ENCODE measurements at places on chromosomes 3 and 15.

- DNase-seq: no peak
Observed at GRCh38 chr3:17091910-17092582, 207.3 kb downstream of the PLCL2 start.

GRCh38 chr15:34804113-34804512 is 8.8 kb upstream of the ACTC1 start:
- no peak for DNase-seq

DNA sequence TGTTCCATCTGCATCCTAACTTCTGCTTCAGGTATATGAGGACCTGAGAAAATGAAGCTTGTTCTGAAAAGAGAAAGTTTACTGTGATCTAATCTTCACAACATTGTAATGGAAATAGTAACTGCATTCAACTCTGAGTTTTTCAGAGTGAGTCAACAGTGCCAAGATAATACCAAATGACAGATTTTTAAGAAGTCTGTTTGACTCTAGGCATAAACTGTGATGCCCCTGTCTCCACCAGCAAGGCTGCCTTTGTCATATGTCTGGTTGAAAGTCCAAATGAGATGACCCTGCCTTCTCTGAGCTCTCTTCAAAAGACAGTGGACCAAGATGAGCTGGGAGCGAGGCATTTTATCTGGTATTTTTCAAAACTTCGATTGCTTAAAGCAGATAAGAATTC is 44.8 kb upstream of the B3GNT5 start:
- no peak for DNase-seq

DNA sequence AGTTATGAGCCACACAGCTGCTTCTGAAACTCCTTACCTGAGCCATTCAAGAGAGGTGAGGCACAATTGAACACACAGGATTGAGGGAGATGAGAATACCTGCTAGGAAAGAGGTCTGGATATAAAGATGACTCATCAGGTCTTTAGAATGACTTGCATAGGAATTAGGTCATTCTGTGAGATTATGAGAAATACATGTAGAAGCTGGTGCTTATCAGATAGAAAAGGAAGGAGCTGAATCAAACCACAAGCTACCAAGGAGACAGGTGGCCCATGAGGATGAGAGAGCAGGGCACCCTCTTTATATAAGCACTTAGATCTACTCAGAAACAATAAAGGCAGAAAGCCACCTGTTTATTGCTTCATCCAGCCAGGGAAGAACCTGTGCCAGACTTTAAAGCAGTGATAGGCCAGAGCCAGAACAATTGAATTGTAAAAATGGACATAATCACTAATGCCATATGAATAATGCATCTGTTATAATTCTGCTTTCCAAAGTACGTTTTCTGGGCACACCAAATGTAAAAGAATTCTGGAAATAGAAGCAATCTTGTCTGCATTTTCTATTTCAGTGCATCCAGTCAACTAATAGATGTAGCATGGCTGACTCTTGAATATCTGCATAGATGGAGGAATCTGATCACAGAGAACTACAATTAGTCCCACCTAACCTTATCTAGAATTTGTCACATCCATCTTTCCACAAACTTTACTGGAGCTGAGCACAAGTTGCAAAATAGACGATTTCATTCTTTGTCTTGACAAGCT is 74.9 kb downstream of the PIK3R4 start:
- DNase-seq: no peak

- DNase-seq: no peak
Observed at GRCh38 chr15:70127770-70128413, 30.2 kb upstream of the TLE3 start.

DNA sequence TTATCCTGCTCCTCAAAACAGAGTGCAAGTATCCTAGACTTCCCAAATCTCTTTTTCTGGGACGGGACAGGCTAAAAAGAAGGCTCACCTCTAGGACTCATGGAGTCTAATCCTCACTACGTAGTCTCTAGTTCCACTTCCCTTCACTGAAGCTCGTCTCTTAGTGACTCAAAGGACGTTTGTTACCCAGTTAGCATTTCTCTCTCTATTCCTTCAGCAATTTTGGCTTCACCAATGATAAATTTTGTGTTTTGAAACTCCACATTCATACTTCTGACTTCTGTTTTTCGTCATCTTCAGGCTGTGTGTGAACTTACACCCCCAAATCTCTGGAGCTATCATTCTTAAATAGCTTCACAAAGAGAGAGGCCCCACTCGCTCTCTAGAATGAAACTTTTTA is 627.1 kb downstream of the NAALADL2 start:
- no peak for DNase-seq

GRCh38 chr15:85407421-85408269 is 27.2 kb downstream of the AKAP13 start:
- no peak for DNase-seq

GRCh38 chr3:52707585-52707984 is 1.7 kb downstream of the SPCS1 start:
- DNase-seq: no peak

- DNase-seq: peak; percentile 67
Observed at GRCh38 chr15:77966540-77967234, 110.8 kb downstream of the TBC1D2B start.

GRCh38 chr3:107432013-107432515 is 54.8 kb downstream of the CCDC54 start:
- DNase-seq: peak; percentile 28

GRCh38 chr3:184868477-184868876 is 56.5 kb downstream of the VPS8 start:
- DNase-seq: no peak

GRCh38 chr3:190074817-190075216 is 45.9 kb downstream of the P3H2 start:
- DNase-seq: no peak

GRCh38 chr3:117549716-117550115 is 840.1 kb downstream of the TUSC7 start:
- DNase-seq: no peak

- DNase-seq: peak; percentile 10
Observed at GRCh38 chr3:89314454-89315098, 207.2 kb downstream of the EPHA3 start.

- no peak for DNase-seq
Observed at GRCh38 chr3:3666664-3667063, 132.6 kb upstream of the LRRN1 start.

- DNase-seq: no peak
Observed at GRCh38 chr15:77183066-77183465, 112.2 kb upstream of the TSPAN3 start.

GRCh38 chr3:114365909-114366308 is 72.1 kb downstream of the TIGIT start:
- no peak for DNase-seq

DNA sequence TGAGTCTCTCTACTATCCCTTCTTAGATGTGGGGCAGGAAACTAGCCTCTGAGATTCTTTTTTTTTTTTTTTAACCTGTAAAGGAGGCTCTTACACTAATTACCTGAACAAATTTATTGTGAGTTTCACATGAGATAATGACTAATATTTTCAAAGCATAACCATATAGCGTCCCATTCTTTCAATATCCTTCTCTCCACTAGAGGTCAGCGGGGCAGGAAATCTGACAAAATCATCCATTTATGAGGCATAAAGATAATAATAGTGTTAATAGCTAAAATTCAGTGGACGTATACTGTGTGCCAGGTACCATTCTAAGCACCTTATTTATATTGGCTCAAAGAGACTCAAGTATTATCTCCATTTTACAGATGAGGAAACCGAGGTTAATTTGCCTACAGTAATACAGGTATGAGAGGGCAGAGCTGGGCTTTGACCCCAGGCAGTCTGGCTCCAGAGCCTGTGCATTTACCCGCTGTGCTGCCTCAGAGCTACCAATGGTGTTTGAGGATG is 16.3 kb upstream of the SMAD6 start:
- no peak for DNase-seq

GRCh38 chr3:13282986-13283876 is 136.9 kb downstream of the NUP210 start:
- peak; percentile 69 for DNase-seq

DNA sequence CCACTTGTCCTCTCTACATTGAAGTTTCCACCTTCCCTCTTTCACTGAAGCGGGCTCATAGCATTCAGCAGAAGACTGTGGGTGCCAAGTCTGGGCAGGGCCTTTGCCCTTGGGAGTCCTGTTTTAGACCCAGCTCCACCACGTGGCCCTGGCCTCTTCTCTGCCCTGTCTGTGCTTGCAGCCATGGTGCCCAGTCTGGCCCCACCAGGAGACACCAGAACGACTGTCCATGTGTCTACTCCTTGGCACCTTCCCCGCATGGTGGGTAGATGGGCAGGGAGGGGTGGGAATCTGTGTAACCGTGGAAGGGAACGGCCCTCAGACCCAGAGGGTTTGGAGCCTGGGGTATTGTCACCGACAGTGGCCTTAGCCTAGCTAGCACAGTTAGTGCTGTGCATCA is 17.9 kb upstream of the EMC3 start:
- DNase-seq: peak; percentile 13

DNA sequence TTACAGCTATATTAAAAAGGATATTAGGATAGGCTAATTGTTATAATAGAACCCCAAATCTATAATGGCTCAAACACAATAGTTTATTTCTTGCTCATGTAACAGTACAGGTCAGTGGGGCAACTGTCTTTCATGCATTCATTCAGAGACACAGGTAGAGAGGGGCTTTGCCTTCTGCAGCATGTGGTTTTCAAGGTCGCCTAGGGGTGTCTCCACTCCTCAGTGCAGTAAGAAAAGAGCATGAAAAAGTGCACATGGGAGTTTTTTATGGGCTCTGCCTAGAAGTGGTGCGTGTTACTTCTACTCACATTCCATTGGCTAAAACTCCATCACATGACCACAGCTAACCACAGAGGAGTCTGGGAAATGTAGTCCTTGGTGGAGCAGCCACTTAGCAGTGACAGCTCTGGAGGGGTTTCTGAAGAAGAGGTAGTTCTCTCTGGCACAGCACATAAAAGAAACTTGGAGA is 1.8 kb downstream of the ZBTB38 start:
- peak; percentile 73 for DNase-seq

DNA sequence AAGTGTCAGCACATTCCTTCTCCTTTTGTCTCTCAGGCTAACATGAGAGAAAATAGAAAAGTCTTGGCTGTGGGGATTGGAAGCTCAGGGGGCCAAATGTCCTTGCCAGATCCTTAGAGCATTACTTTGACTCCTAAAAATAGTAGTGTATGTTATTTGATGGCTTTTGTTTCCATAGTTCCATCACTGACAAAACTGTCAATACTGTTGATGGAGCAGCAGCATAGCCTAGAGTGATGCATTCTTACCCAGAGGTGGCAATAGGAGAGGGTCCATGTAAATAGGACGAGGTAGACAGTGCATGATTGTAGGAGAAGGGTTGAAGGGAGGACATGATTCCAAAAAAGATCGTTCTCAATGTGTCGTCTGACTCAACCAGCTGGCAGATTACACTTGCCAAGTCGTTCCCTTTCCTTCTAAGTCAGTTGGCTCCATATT is 282.7 kb upstream of the TPRG1 start:
- no peak for DNase-seq

- DNase-seq: no peak
Observed at GRCh38 chr3:52246728-52247408, 1.3 kb downstream of the PPM1M start.

- DNase-seq: no peak
Observed at GRCh38 chr3:128329491-128330213, 137.0 kb downstream of the DNAJB8 start.

- no peak for DNase-seq
Observed at GRCh38 chr3:11224010-11224409, 48.2 kb upstream of the ATG7 start.

GRCh38 chr15:74777769-74778598 is 3.9 kb upstream of the CSK start:
- no peak for DNase-seq

- no peak for DNase-seq
Observed at GRCh38 chr3:55675478-55675877, 188.4 kb upstream of the WNT5A start.

GRCh38 chr3:197711973-197712707 is 24.6 kb downstream of the RUBCN start:
- DNase-seq: peak; percentile 94

DNA sequence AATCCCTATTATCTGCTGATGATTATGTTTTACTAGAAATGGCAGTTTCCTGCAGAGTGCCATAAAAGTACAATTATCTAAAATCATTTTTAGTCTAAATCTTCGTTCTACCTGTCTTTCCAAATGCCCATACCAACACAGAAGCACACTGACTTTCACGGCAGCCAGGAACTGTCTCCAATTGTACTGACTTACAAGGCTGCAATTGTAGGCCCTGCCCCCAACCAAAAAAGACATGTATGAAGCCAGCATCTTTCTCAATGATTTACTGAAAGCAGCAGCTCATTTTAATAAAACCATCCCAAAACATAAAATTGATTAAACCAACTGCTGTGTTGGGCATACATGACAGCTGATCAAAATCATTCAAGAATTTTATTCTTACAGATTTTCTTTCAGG is 119.0 kb downstream of the TBC1D5 start:
- DNase-seq: no peak

DNA sequence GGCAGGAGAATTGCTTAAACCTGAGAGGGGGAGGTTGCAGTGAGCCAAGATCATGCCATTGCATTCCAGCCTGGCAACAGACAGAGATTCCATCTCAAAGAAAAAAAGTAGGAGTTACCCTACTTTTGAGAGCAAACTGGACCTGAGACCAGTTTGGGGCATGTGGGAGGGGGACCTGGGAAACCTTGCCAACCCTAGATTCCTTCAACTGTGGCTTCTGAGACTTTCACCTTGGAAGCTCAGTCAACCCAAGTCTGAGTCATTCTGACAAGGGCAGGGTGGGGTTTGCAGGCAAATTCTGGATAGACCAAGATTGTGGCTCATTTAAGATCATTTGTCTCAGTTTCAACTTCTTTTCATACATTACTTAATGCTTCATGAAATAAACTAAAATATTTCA is 23.8 kb upstream of the SIAH2 start:
- no peak for DNase-seq

GRCh38 chr3:148631124-148631903 is 66.4 kb upstream of the AGTR1 start:
- no peak for DNase-seq

DNA sequence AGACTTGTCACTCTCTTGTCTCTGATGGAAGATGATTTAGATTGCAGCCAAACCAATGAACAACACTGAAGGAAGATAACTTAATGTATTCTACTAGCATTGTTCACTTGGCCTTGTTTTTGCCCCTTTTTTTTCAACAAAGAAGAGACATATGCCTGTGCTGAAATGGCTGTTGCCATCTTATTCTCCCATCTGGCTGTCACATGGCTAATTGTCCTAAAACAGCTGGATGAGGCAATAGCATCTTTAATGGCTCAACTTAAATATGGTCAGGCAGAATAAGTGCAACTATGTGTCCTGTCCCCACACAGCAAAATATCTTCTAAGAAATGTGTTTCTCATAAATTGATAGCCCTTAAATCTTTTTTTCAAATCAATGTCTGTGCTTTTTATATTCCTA is 576.9 kb downstream of the TUSC7 start:
- DNase-seq: no peak

DNA sequence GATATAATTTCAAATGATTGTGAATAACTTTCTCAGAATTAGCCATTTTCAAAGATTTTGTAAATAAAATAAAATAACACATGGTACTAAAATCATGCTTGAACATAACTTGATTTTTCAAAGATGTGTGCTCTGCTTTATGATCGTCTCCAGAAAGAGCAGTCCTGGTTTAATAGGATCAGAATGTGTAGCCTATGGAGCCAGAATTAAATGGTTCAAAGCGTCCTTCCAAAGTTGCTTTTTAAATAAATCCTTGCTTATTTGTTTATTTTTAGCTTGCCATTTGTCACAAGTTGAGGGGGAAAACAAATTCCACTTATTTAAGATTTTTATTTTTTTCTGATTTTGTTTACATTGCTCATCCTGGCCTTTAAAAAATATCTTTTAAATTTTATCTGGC is 123.7 kb upstream of the SPRED1 start:
- no peak for DNase-seq

- DNase-seq: no peak
Observed at GRCh38 chr3:14312375-14312774, 90.0 kb upstream of the SLC6A6 start.

- no peak for DNase-seq
Observed at GRCh38 chr3:134606033-134607025, 44.5 kb downstream of the KY start.

All from head of caudate nucleus (tissue), 42 donors.